Thyroid gland (tissue), 4 donors: ENCODE measurements at places on chromosomes 6 and 20. TPM values are rescaled to one million over a fixed set of nuclear protein-coding genes. Genes with fewer than 3 reads are reported as not detected.

Gene FAXC
- 0.71 TPM for total RNA-seq

DNA sequence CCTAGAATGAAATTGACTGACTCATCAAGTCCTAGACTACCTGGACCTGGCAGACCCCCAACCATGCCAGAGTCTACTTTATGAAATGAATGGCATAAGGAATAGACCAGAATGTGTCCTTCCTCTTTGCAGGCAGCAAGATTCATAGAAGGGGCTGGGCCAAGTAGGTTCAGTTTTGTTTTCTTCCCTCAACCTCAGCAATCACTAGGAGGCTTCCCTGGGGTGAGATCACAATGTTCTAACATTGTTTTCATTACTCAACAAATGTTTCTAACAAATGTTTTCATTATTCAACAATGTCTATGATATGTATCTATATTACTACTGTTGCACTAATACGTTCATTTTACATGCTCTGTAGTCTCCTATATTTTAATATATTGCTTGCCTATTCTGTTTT lies 8.4 kb upstream of the FAM162B start:
- H3K27me3 ChIP-seq: no peaks in the 10 kb centered on the region
- no peak overlapping the region for H3K27ac ChIP-seq
- H3K4me1 ChIP-seq: no peaks in the 10 kb centered on the region
- H3K36me3 ChIP-seq: no peaks in the 10 kb centered on the region
- no peak for DNase-seq
- H3K4me3 ChIP-seq: no peak overlapping the region

DNA sequence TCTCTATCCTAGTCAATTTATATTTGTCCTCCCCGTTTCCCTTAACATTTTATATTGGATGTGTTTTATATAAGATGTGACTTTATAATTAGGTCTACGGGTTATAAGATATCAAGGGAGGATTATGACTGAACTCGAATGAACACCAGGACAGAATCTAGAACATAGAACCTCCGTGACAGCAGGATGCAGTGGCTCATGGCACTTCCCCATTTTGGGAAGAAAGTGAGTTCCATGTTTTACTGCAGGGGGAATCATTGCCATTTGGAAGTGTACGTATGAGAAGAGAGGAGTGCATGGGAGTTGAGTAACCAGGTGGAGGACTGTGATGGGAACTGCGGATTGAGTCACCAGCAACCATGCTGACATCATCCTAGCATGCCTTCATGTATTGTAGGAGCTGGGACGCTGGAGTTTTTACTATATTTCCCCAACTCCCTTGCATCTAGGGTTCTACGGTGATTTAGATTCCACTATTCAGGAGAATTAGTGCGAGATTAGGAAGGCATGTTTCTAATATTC lies 56.1 kb upstream of the FOXC1 start:
- no peaks in the 10 kb centered on the region for H3K36me3 ChIP-seq
- no peak overlapping the region for H3K27ac ChIP-seq
- no peak overlapping the region for H3K4me3 ChIP-seq
- DNase-seq: no peak
- no peaks in the 10 kb centered on the region for H3K27me3 ChIP-seq

Gene SLC22A23
- 18.5 TPM for total RNA-seq

DNA sequence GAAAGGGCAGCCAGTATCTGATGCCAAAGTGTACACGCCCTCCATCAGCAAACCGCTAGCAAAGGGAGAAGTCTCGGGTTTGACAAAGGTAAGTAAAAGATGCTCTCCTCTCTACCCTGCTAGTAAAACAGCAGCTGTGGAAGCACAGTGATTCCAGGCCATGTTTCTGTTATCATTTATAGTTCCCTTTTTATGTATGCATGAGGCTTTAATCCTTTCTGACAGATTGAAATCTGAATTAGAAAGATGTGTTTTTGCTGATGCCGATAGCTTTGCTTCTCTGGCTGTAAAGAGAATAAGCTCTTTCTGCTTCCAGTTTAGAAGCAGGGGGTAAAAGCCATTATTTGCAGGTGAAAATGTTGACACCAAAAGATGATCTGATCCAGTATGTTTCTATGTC lies 392.4 kb upstream of the SOX4 start:
- peaks cover 4% of the 10 kb centered on the region for H3K4me1 ChIP-seq
- no peak for DNase-seq
- H3K4me3 ChIP-seq: no peak overlapping the region
- no peaks in the 10 kb centered on the region for H3K27me3 ChIP-seq

DNA sequence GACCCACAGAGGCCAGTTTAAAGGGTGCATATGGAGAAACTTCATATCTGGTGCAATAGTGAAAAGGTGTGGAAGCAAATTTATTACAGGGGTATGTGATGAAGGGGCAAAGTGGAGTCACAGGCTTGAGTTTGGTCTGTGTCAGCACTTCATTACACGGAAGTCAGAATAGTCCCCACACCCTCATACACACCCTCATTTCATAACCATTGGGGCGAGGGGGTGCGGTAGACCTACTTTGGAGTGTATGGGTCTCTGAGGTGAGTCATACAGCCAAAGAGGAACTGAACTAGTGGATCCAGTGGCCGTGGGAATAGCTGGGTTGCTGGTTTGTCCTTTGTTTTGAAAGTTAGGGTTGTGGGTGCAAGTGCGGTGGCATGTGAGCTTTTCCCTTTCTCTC lies 3.3 kb downstream of the TM9SF4 start:
- peaks cover 17% of the 10 kb centered on the region for H3K4me1 ChIP-seq
- no peaks in the 10 kb centered on the region for H3K27me3 ChIP-seq
- DNase-seq: no peak
- H3K36me3 ChIP-seq: no peaks in the 10 kb centered on the region
- no peak overlapping the region for H3K4me3 ChIP-seq

- no peak for DNase-seq
- no peak overlapping the region for H3K27ac ChIP-seq
- no peaks in the 10 kb centered on the region for H3K27me3 ChIP-seq
- H3K36me3 ChIP-seq: no peaks in the 10 kb centered on the region
- no peak overlapping the region for H3K4me3 ChIP-seq
- no peaks in the 10 kb centered on the region for H3K4me1 ChIP-seq
Observed at GRCh38 chr20:43287637-43288036, 97.9 kb upstream of the PTPRT start.

DNA sequence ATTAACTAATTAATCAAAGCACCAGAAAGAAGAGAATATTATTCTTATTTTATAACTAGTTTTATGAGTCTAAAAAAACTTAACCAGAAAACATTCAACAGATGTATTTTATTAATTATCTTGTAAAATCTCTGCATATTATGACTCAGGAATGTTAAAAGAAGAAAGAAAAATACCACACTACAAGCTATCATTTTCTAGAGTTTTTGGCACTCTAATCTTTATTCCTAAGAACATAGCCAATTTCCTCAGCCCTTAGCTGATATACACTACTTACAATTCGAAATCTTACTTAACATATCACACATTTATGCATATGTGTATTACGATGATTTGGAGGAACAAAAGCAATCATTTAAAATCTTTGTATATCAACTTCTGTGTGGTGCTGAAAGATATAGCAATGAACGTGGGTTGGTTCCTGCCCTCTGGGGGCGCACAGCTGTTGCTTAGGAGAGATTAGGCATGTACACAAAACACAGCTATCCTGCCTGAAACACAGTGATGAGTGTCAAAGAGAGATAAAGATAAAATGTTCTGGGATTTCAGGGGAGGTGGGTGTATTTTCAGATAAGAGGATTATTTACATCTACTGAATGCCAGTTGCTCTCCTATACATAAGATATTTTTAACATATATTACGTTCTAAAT lies 404.5 kb downstream of the SYNE1 start:
- no peaks in the 10 kb centered on the region for H3K27me3 ChIP-seq
- H3K27ac ChIP-seq: no peak overlapping the region
- DNase-seq: no peak

- no peaks in the 10 kb centered on the region for H3K36me3 ChIP-seq
- no peak for DNase-seq
- H3K4me1 ChIP-seq: peaks cover 2% of the 10 kb centered on the region
- no peak overlapping the region for H3K27ac ChIP-seq
- no peak overlapping the region for H3K4me3 ChIP-seq
Observed at GRCh38 chr6:135581211-135581610, 83.7 kb upstream of the AHI1 start.

GRCh38 chr6:41167173-41167963 lies 4.5 kb upstream of the TREM2 start:
- no peak overlapping the region for H3K4me3 ChIP-seq
- H3K36me3 ChIP-seq: no peaks in the 10 kb centered on the region
- H3K27me3 ChIP-seq: no peaks in the 10 kb centered on the region
- no peaks in the 10 kb centered on the region for H3K4me1 ChIP-seq
- no peak for DNase-seq

DNA sequence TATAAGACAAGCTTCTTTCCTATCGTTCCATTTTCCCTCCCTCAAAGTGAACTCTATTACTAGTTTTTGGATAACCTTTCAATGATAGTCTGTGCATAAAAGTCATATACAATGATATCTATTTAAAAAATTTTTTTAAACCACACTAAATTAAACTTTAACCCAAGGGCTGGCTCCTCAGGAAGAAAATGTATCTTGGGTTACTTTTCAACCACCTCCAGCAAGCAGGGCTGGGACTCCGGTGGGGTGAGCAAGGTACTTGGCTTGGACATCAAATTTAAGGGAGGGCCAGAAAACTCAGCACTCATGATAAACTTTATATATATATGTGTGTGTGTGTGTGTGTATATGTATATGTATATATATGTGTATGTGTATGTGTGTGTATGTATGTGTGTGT lies 13.9 kb upstream of the PPP1R3G start:
- H3K27ac ChIP-seq: no peak overlapping the region
- no peaks in the 10 kb centered on the region for H3K36me3 ChIP-seq
- no peak for DNase-seq
- H3K4me3 ChIP-seq: no peak overlapping the region
- no peaks in the 10 kb centered on the region for H3K4me1 ChIP-seq

GRCh38 chr20:37850724-37851355 lies 52.1 kb upstream of the VSTM2L start:
- H3K4me3 ChIP-seq: no peak overlapping the region
- H3K36me3 ChIP-seq: no peaks in the 10 kb centered on the region
- H3K4me1 ChIP-seq: no peaks in the 10 kb centered on the region
- no peaks in the 10 kb centered on the region for H3K27me3 ChIP-seq
- no peak overlapping the region for H3K27ac ChIP-seq
- DNase-seq: no peak

Gene CST5
- not detected for total RNA-seq

Gene HSPA1A
- total RNA-seq: 188 TPM

Gene C6orf118
- not detected for total RNA-seq

Gene ADAT2
- 9.4 TPM for total RNA-seq

Gene MLN
- not detected for total RNA-seq

DNA sequence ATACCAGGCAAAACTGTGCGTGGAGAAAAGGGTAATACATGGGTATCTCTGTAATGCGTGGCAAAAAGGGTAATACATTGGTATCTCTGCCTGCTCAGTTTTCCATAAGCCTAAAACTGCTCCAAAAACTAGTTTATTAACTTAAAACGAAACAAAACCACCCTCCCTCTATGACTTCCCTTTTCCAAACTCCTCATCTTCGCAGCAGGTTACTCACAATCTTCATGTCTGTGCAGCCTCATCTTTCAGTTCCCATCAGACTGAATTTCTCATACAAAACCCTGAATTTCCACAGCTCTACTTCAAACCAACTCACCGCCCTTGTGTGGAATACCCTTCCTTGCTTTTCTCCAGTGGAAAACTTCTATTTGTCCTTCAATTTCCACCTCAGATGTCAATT lies 199.4 kb downstream of the PHACTR1 start:
- no peaks in the 10 kb centered on the region for H3K36me3 ChIP-seq
- H3K27me3 ChIP-seq: no peaks in the 10 kb centered on the region
- H3K4me1 ChIP-seq: no peaks in the 10 kb centered on the region
- H3K27ac ChIP-seq: no peak overlapping the region
- DNase-seq: no peak
- H3K4me3 ChIP-seq: no peak overlapping the region

DNA sequence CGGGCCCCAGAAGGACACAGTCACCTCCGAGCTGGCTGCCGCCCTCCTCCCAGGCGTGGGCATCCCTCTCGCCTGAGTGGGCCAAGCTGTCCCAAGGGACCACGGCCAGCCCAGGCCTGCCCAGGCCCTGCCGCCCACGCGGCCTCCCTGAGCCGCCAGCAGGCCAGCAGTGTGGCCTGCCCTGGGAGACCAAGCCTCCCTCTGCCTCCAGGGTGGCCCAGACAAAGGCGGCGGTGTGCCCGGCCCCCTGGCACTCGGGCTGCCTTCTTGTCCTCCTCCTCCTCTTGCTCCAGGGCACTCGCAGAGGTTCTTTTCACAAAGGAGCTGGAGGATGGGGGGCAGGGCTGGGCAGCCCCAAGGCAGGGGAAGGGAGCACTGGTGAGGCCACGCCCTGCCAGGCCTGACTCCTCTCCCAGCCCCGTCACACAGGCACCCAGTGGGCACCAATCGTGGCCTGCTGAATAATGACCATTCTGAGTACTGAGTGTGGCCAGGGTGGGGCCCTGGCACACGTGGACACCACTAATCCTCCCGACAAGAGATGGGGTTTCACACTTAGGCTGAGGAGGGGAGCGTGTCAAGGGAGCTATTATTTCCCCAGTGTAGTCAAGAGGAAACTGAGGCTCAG lies 25.3 kb downstream of the NOL4L start:
- no peaks in the 10 kb centered on the region for H3K27me3 ChIP-seq
- no peak for DNase-seq
- H3K27ac ChIP-seq: no peak overlapping the region
- no peak overlapping the region for H3K4me3 ChIP-seq
- H3K4me1 ChIP-seq: no peaks in the 10 kb centered on the region

DNA sequence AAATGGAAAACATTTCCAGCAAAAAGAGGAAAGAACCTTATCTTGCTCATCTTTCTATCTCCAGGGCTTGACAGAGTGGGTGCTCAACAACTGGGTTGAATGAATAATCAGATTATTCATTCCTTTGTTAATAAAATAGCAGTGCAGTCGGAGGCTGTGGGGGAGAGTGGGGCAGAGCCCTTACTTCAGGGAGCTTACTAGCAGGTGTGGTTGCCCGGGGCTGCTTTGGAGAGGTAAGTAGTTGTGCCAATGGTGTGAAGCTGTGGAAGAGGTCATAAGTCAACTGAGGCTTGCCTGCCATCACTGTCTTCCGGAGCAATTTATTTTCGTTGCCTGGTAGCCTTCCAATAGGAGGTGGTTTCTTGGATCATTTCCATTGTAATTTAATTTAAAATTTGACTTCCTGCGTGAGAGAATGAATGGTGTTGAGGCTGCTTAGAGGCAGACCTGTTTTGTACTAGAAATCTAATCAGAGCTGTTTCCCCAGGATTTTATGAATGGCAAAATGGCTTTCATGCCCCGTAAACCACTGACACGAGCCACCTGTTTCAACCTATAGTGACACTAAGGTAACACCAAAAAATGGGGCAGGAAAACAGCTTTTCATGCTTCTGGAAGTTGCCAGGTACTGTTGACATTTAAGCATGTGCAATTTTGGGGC lies 51.4 kb downstream of the ZDHHC14 start:
- peaks cover 7% of the 10 kb centered on the region for H3K4me1 ChIP-seq
- no peak overlapping the region for H3K4me3 ChIP-seq
- no peak for DNase-seq
- no peak overlapping the region for H3K27ac ChIP-seq
- no peaks in the 10 kb centered on the region for H3K36me3 ChIP-seq

DNA sequence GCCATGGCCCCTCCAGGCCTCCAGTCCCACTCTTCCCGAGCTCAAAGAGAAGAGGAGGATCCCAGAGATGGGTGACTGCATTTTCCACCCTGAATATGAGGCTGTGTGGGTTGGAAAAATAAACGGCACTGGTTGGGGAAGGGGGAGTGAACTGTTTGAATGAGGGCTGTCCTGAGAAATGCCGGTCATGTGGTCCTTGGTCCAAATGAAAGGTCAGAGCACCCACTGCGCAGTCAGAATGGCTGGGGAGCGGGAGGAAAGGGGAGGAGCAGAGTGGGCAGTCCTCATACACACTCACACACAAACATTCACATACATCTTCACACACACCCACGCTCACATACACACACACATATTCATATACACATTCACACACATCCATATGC lies 83.1 kb downstream of the MRPL14 start:
- no peaks in the 10 kb centered on the region for H3K27me3 ChIP-seq
- no peaks in the 10 kb centered on the region for H3K36me3 ChIP-seq
- no peak overlapping the region for H3K4me3 ChIP-seq
- H3K27ac ChIP-seq: peak overlapping the region; percentile 45
